ENCODE measurements at places on chromosomes 2 and 18.

GRCh38 chr18:79197531-79197930, 128.3 kb downstream of the ATP9B start:
- DNase-seq: no peak

DNA sequence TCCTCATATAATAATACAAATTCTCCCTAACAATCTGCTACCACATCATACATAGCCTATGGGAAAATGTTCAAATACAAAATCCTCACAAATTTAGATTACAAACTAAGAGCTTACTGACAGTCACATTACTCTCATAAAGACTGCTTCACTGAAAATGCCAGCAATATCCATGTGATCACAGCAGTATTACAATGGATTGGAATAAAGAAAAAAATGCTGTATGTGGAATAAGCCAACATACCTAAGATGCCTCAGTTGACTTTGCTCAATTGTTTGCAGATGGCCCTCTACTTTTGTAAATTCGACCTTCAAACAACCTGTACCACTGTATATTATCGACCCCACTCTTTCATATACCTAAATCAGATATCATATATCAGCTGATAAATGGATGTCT, 88.7 kb downstream of the DYM start:
- no peak for DNase-seq

DNA sequence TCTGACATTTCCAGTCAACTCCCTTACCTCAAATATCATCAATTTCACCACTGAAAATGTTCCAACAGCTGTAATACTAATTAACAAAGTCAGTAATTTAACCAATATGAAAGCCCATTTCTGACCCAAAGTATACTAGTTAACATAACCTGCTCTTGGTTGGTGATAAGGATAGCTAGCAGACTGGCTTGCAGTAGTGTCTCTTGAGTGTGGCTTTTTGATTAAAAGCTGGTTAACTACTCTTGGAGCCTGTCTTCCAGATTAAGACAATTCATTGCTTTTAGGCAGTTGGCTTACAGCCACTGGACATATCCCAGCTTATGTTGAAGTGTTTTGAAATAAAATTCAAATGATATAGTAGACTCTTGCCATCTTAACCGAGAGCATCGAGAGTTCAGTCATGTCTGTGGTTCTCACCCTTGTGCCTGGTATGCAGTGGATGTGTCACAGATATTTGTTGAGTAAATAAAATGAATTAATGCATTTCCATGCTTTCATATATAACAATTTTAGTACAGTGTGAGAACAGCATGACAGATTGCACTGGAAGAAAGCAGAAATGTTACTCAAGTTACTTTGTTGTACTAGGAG, 158.1 kb downstream of the TANC1 start:
- DNase-seq: no peak

DNA sequence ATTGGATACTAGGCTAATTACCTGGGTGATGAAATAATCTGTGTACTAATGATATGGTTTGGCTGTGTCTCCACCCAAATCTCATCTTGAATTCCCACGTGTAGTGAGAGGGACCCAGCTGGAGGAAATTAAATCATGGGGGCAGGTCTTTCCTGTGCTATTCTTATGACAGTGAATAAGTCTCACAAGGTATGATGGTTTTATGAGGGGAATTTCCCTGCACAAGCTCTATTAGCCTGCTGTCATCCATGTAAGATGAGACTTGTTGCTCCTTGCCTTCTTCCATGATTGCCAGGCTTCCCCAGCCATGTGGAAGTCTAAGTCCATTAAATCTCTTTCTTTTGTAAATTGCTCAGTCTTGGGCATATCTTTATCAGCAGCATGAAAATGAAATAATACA, 394.1 kb upstream of the SYT4 start:
- DNase-seq: no peak

- no peak for DNase-seq
These were observed 653.7 kb downstream of the METTL4 start for GRCh38 chr18:1917569-1917968.

- DNase-seq: no peak
These were observed 119.2 kb downstream of the KCNF1 start for GRCh38 chr2:11030909-11031308.

DNA sequence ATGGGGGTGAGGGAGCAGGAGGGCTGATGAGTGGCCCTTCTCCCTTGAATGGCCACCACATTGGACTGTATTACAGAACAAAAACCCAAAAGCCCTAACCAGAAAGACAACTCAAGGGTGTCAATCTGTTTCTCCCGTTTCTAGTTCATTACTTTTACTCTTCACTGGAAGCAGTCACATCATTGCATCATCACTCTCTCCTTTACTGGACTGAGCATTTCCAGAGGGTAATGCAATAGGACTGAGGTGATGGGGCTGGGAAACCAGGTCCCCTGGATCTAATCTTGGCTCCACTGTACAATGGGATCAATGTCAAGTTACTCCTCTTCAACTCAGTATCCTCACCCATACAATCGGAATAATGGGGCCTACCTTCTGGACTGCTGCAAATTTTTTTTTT, 56.1 kb downstream of the BCL2 start:
- no peak for DNase-seq

DNA sequence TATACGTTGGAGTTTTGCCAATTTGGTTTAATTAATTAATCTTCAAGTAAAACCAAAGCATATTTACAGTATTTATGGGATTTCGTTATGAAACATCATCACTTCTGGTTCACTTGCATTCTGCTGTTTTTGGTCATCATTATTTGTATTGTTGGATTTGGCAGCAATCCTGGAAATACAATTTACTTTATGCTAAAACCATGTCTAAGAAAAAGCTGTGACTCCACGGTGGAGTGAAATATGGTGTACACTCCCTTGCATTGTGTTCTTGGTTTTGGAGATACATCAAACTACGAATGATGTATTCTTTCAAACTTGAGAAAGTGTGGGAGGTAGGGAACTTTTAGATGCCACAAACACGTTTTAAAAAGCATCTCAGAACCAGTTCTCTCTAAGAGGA, 106.4 kb downstream of the CTAGE1 start:
- DNase-seq: no peak

GRCh38 chr18:66510357-66511045, 93.4 kb downstream of the CDH19 start:
- DNase-seq: no peak

GRCh38 chr2:215752991-215753390, 260.4 kb downstream of the MREG start:
- no peak for DNase-seq

GRCh38 chr2:232894746-232895145, 24.7 kb downstream of the SNORC start:
- no peak for DNase-seq

DNA sequence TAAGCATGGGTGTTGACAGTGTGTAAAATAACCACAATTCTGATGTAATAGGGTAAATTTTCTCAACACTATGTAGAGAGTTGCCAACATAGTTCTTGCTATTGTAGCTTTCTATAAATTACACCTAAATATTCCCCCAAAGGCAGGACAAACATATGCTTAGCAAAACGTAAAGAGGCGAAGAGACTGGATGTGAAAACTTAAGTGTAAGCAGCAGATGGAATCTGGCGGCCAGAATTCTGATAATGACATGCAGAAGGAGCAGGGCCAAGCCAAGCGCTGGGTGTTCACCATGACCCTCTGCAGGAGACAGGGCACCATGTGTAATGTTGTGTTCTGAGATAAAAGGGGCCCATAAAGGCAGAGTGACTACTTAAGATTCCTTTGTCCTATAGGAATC, 105.2 kb upstream of the ZNF521 start:
- DNase-seq: no peak

- DNase-seq: no peak
These were observed 60.4 kb downstream of the SNTG2 start for GRCh38 chr2:1011006-1011405.

- DNase-seq: no peak
These were observed 141.1 kb downstream of the RBMS1 start for GRCh38 chr2:160352500-160352899.

DNA sequence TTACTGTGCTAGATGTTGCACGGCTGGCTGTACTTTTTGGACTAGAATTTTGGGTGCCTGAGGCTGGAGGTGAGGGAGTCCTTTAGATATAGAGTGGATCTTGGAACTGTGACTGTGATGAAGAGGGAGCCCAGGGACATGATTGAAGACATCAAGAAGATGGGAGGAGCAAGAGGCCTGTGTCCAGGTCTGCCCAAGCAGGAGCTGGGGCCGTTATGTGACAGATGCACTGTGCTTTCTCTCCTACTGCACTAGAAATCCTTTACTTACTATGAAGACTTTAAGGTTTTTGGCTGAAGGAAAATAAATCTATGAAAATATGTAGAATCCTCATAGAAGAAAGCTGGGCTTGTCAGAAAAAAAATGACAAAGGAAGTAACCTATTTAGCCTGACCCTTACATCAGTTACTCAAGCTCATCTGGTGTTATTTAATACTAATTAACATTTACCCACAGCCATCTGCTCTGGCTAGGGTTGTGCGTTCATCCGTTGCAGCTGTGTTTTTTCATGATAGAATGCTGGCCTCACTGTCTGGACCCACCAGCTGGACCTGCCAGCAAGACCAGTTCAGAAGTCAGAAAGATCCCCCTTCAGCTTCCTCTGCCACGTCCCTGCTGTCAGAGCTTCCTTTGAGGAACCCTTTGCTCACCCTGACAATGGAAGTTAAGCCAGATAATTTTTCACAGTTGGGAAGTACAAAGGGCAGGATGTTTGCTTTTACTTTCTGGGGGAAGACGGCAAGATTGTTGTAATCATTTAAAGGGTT, 16.7 kb downstream of the TSN start:
- no peak for DNase-seq

- no peak for DNase-seq
These were observed 601.2 kb downstream of the LRP1B start for GRCh38 chr2:141529659-141530058.

- no peak for DNase-seq
These were observed 59.9 kb downstream of the INSIG2 start for GRCh38 chr2:118148133-118148532.

DNA sequence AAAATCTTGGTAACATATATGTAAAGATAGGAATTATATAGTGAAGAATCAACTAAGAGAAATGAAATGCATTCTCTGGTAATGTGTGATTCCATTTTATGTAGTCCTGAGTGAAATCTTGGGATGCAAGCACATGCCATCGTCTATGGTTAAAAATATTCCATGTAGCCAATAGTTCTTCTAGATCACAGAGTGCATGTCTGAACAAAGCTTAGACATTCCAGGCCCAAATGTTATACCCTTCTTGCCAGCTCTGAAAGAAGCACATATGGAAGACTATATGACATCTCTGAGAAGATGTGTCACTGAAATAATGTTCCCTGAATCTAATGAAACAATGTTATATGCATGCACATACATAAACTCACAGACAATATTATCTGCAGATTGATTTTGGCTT, 92.3 kb upstream of the TFPI start:
- DNase-seq: no peak
